T-helper 9 cell (primary cell): ENCODE measurements at places on chromosomes 5 and 9.

DNA sequence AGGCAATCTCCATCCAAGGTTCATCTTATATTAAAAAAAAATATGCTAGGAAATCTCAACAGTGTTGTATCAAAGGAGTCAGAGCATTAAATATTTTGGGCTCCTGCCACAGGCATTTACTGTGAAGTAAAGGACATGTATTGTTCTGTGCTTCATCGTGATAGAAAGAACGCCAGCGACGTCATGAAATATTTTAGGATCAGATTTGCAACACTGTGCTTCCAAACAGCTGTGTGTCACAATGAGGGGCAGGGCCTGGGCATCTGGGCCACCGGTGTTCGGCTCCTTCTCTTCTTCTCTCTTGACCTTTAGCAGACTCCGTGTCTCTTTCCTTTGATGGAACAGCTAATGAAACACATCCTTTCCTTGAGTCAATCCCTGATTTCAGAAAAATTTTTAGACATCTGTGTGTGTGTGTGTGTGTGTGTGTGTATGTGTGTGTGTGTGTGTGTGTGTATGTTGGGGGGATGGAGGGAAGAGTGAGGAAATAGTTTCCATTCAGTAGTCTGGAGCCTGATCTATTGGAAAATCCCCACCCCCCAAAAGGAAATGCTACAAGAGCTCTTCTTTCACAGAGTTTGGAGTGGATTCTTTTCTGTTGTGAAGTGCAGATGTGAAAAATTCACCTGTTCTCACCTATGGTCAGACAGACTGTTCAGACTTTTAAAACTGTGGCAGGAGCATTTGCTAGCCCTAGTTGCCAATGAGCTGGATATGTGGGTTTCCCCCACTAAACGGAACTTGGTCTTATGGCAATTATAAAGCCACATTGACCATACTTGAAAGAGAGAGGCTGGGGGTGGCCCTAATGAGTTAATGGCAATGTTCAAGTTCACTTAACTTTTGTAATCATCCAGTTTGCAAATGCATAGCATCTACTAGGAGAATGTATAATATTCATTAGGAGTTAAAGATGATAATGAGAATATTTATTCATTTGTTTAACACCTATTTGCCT is 18.1 kb upstream of the TNC start:
- no peak for DNase-seq

GRCh38 chr5:151648988-151649387 is 37.7 kb downstream of the SPARC start:
- DNase-seq: no peak

GRCh38 chr5:180811623-180812124 is 9.1 kb upstream of the MGAT1 start:
- DNase-seq: no peak

GRCh38 chr9:71719562-71719961 is 48.8 kb downstream of the CEMIP2 start:
- no peak for DNase-seq

DNA sequence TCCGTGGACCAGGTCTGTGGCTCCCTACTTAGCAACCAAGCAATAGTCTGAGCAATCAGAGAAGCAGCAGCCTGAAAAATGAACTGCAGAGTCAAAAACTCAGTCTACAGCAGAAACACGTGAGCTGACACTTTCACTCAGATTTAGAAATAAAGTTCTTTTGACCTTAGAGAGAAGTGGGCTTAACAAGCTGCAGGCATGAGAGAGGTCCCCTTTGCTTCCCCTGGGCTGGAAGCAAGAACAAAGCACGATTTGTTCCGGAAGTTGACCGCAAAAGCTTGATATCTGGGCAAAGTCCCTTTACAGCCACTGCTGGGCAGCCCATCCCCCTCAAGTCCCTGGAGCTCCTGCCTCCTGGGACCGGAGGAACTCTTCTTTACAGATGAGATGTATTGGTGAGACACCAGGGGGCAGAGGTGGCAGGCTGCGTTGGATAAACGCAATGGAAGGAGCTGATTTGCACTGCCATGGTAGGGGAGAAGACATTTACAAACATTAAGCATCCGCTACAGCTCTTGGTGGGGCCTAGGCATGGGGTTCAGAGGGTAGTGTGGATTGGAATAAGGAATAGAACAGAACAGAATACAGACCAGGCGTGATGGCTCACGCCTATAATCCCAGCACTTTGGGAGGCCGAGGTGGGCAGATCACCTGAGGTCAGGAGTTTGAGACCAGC is 5.8 kb upstream of the SOWAHA start:
- no peak for DNase-seq

- no peak for DNase-seq
These were observed 73.2 kb downstream of the MAT2B start for GRCh38 chr5:163578652-163579051.

GRCh38 chr5:68641211-68641610 is 425.7 kb downstream of the PIK3R1 start:
- DNase-seq: no peak

DNA sequence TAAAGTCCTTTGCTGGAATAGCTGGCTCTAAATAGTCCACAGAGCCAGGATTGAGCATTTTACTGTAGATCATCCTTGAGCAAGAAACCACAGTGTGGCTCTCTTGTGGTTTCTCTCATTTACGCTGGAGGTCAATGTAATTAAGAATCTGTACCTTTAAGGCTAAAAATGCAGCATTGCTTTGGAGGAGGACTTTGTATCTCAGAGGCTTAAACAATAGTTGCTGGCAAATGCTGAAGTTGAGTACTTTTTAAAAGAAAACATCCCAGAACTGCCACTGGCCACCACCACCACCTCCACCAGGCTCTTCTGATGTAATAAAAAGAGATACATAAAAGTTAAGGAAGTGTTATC is 177.3 kb upstream of the ADAMTSL1 start:
- no peak for DNase-seq

- DNase-seq: no peak
These were observed 792.7 kb upstream of the CHD1 start for GRCh38 chr5:99721506-99721905.

DNA sequence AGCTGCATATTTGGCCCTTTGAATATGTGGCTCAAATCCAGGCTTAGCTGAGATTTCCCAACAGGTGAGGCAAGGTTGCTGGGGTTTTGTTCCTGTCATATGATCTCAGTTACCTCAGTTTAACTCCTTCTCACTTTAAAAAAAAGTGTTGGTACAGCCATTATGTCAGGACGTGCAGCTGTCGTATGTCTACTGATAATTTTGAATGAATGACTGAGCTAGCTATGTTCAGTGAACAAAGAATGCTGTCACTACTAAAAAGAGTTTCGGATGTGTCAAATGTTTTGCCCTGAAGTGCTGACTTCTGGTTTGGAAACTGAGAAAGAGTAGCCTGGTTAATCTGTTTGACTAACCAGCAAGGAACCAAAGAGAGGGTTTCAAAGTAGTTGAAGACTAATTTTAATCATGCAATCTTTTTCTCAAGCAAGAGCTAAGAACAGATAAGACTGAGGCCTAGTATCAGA is 106.3 kb upstream of the NR3C1 start:
- no peak for DNase-seq

DNA sequence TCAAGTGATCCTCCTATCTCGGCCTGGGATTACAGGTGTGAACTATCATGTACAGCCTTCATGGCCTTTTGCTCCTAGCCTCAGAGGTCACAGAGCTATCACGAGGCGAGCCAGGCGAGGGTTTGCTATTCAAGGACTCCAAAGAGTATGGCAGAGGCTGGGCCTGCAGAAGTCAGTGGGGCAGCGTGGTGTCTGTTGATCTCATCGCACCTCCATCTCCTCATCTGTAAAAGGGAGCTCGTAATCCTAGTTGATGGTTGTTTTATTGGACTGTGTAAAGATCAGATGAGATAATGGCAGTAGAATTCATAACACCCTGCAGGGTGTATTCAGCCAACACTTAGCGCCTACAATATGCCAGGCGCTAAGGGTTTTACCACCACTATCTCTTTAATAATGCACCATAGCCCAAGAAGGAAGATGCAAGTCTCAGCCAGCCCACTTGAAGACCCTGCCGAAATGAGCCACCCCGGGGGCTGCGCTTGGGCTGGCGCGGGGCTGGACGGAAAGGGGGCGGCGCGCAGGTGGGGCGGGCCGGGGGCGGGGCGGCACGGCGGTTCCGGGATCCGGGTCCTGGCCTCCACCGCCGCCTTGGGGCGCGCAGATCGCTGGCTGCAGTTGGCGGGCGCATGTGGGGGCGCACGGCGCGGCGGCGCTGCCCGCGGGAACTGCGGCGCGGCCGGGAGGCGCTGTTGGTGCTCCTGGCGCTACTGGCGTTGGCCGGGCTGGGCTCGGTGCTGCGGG is at the start of gene GALNT12:
Gene GALNT12, plus strand, starts transcription at position 601 of the 744 bp plus-strand sequence. Its CDS starts 29 bp downstream, at position 630.
- DNase-seq: peak; percentile 39

GRCh38 chr5:174397206-174397605 is 327.2 kb upstream of the MSX2 start:
- no peak for DNase-seq

GRCh38 chr9:12183321-12183720 is 509.9 kb upstream of the TYRP1 start:
- no peak for DNase-seq

GRCh38 chr9:38178237-38178636 is 109.2 kb upstream of the SHB start:
- no peak for DNase-seq

GRCh38 chr5:139446956-139447779 is 7.8 kb upstream of the DNAJC18 start:
- no peak for DNase-seq

GRCh38 chr5:173989432-173990082 is 587 bp downstream of the C5orf47 start:
- DNase-seq: no peak

- no peak for DNase-seq
These were observed 156.1 kb upstream of the KIF2A start for GRCh38 chr5:62149879-62150278.

DNA sequence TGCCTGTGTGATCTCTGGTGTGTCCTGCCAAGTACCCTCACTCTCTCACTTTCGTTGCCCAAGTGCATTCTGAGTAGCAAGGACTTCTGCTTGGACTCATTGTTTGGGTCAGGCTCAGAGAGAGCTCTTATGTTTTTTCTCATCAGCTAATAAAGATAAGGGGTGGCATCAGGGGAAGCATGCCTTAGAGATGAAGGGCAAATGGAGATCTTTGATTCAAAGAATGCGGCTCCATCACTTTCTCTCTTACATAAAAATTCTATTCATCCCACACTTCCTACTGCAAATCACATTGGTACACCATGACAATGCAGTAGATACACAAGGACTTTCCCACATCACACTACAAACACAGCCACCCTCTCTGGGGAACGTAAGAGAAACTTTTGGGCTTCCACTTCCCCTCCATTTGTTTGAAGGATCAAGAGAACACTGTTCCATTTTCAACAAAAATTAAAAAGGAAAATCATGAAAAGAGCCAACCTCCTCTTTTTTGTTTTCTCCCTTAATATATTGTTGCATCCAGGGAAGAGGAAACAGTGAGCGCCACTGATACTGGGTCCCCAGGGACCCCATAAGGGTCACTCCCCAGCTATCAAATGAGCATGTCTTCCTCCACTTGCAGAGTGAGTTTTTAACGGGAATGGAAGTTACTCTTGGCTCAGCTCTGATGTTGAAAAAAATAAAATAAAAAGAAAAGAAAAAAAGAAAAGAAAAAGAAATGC is 73.0 kb downstream of the ZNF366 start:
- no peak for DNase-seq

DNA sequence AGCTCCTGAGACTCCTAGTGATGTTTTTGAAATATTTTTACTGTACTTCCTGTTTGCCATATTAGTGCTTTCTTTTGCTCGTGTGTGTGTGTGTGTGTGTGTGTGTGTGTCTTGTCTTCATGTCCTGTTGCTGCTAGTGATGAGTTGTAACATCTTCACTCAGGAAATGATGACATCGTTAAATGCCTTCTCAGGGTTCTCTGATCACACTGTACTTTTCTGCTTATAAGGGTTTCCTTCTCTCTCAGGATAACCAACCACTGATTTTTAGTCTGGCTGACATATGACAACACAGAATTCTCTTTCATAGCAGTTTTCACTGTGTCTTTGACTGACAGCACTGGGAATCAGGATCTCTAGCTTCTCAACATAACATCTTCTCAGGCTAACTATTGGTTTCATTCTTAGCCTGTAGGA is 16.1 kb downstream of the SV2C start:
- no peak for DNase-seq

DNA sequence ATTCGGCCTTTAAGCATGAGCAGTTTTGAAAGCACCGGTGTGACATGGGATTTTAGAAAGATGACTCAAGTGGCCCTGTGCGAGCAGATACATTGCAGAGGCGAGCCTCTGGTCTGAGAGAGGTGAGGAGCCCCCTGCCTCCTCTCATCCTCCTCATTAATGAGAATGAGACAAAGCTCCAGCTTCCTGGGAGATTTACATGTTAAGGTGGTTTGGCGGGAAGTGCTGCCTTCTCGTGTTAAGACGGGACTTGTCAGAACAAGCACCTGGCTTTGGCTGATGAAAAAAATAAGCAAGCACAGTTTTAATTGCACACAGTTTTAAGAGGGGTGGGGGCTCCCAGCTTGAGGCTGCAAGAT is 68.1 kb downstream of the ACTL7B start:
- no peak for DNase-seq

GRCh38 chr9:512555-513272 is 298.0 kb downstream of the DOCK8 start:
- no peak for DNase-seq

GRCh38 chr9:21015995-21016394 is 15.4 kb downstream of the HACD4 start:
- no peak for DNase-seq

DNA sequence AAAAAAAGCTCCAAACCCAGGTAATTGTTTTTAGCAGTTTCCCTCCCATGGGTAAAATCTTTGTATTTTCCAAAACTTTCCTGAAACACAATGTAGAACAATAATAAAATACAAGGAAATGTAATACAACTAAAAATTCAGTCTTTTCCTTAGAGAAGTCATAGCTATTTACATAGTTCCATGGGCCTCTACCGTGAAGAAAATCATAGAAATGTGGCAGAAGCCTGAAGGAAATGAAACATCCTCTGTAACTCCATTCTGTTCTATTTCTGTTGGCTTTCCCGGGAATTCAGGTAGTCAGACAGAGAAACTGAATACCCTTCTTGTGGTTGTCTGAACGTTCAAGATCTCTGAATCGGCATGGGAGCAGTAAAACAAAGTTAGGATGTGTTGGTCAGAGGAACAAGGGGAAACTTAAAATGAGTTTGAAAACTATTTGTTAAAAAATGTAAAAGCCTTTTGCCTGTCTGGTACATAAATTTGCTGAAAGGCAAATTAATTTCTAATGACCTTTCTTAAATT is 202.4 kb upstream of the ZNF608 start:
- no peak for DNase-seq

DNA sequence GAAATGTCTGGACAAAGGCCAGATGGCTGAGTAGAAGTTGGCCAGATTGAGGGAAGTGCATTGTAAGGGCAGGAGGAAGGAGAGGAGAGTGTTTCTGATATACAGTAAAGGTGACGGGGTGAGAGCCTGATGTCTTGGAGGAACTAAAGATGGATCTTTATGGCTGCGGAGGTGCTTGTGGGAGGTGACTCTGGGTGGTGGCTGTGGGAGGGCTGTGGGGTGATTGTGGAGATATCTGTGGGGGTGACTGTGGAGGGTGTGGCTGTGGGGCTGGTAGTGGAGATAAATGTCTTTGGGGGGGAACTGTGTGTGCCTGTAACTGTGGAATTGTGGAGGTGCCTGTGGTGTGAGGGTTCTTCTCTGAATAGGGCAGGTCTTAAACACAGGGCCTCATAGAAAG is 121.4 kb downstream of the CMYA5 start:
- no peak for DNase-seq

GRCh38 chr5:65811885-65812284 is 89.9 kb downstream of the NLN start:
- DNase-seq: no peak
